Ovary (tissue), 10 donors: ENCODE measurements at places on chromosomes 12 and 14.
A peak's percentile ranks its signal among the peaks of the same experiment; 100 is the strongest.

GRCh38 chr14:76699939-76700590 is 61.2 kb upstream of the VASH1 start:
- H3K36me3 ChIP-seq = no peaks in the 10 kb centered on the region
- H3K27ac ChIP-seq = no peak overlapping the region
- H3K27me3 ChIP-seq = no peaks in the 10 kb centered on the region
- no peak for DNase-seq
- H3K4me1 ChIP-seq = peaks cover 6% of the 10 kb centered on the region

DNA sequence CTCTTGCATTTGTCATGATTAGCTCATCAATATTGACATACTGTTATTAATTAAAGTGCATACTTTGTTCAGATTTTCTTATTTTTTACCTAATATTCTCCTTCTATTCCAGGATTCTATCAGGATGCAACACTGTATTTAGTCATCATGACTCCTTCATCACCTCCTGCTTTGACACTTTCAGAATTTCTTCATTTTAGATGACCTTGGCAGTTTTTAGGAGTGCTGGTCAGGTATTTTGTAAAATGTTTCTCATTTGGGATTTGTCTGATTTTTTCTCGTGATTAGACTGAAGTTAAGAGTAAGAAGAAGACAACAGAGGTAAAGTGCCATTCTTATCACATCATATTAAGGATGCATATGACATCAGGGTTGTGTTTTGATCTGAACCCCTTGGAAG is 167.0 kb upstream of the FOXG1 start:
- no peaks in the 10 kb centered on the region for H3K4me1 ChIP-seq
- H3K27ac ChIP-seq = no peak overlapping the region
- no peak for DNase-seq
- no peaks in the 10 kb centered on the region for H3K27me3 ChIP-seq

- H3K27ac ChIP-seq = no peak overlapping the region
- no peak for DNase-seq
- no peaks in the 10 kb centered on the region for H3K36me3 ChIP-seq
Observed at GRCh38 chr12:2649201-2650030, 145.4 kb upstream of the FKBP4 start.

DNA sequence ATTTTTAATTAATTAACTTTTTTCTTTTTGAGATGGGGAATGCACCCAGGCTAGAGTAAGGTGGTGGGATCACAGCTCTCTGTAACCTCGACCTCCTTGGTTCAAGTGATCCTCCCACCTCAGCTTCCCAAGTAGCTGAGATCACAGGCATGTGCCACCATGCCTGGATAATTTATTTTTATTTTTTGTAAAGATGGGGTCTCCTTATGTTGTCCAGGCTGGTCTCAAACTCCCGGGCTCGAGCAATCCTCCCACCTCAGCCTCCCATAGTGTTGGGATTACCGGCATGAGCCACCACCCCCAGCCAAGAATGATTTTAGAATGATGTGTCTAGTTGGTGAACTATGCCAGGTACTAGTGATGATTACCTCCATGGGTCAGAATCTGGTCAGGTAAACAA is 6.6 kb upstream of the LRP10 start:
- no peaks in the 10 kb centered on the region for H3K27me3 ChIP-seq
- H3K36me3 ChIP-seq = no peaks in the 10 kb centered on the region
- H3K27ac ChIP-seq = no peak overlapping the region
- DNase-seq = no peak
- no peaks in the 10 kb centered on the region for H3K4me1 ChIP-seq

GRCh38 chr12:52976574-52977071 is 27.7 kb downstream of the KRT18 start:
- DNase-seq = no peak
- peaks cover 6% of the 10 kb centered on the region for H3K4me1 ChIP-seq
- no peak overlapping the region for H3K4me3 ChIP-seq
- no peak overlapping the region for H3K27ac ChIP-seq

GRCh38 chr14:68236582-68237458 is 417.2 kb downstream of the RAD51B start:
- peaks cover 10% of the 10 kb centered on the region for H3K4me1 ChIP-seq
- peak overlapping the region; percentile 22 for H3K27ac ChIP-seq
- H3K36me3 ChIP-seq = no peaks in the 10 kb centered on the region
- no peak for DNase-seq
- no peak overlapping the region for H3K4me3 ChIP-seq

GRCh38 chr12:2118481-2119255 is 65.9 kb downstream of the CACNA1C start:
- peaks cover 6% of the 10 kb centered on the region for H3K4me1 ChIP-seq
- DNase-seq = no peak
- no peaks in the 10 kb centered on the region for H3K36me3 ChIP-seq
- H3K27ac ChIP-seq = no peak overlapping the region
- no peak overlapping the region for H3K4me3 ChIP-seq

DNA sequence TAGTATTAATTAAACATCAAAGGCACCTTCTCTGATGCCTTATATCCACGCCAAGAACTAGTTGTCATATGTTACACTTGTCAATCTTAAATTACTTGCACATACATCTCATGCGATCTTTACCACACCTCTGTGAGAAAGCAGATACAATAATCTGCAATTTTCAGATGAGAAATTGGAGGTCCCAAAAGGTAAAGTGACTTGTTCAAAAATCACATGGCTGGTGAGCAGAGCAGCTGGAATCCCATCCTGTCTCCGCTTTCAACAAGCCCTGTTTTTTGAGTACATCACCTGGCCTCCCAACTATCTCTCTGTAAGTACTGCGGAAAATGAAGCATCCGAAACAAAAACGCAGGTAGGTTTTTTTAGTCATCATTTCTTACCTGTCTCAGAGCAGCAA is 203.4 kb upstream of the FOXN3 start:
- no peak overlapping the region for H3K27ac ChIP-seq
- H3K4me3 ChIP-seq = no peak overlapping the region
- no peaks in the 10 kb centered on the region for H3K27me3 ChIP-seq
- no peak for DNase-seq
- H3K4me1 ChIP-seq = peaks cover 12% of the 10 kb centered on the region
- H3K36me3 ChIP-seq = no peaks in the 10 kb centered on the region

- no peak for DNase-seq
- H3K4me1 ChIP-seq = peaks cover 3% of the 10 kb centered on the region
- H3K4me3 ChIP-seq = no peak overlapping the region
Observed at GRCh38 chr14:75254901-75255584, 23.6 kb upstream of the FOS start.

- H3K4me3 ChIP-seq = no peak overlapping the region
- no peak overlapping the region for H3K27ac ChIP-seq
- DNase-seq = no peak
- H3K36me3 ChIP-seq = no peaks in the 10 kb centered on the region
- no peaks in the 10 kb centered on the region for H3K27me3 ChIP-seq
Observed at GRCh38 chr12:9075138-9075535, 40.6 kb downstream of the A2M start.

DNA sequence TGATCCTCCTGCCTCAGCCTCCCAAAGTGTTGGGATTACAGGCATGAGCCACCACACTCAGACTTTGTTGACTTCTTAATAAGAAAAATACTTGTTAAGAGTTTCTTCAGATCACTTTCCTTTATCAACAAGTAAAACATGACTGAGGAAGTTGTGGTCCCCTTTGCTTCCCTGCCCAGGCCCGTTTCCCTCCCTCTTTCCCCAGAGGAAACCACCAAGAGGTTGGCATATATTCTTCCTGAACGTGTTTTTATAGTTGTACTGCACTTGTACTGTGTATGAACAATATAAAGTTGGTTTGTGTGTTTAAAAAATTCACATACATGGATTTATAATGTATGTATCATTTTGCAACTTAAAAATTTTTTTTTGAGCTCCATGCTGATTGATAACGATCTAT is 28.4 kb downstream of the PTPN11 start:
- no peak overlapping the region for H3K27ac ChIP-seq
- DNase-seq = no peak
- no peak overlapping the region for H3K4me3 ChIP-seq
- no peaks in the 10 kb centered on the region for H3K4me1 ChIP-seq
- no peaks in the 10 kb centered on the region for H3K36me3 ChIP-seq

GRCh38 chr14:64040044-64040443 is 187.2 kb downstream of the SYNE2 start:
- no peak overlapping the region for H3K4me3 ChIP-seq
- no peaks in the 10 kb centered on the region for H3K27me3 ChIP-seq
- no peaks in the 10 kb centered on the region for H3K36me3 ChIP-seq
- H3K27ac ChIP-seq = no peak overlapping the region
- H3K4me1 ChIP-seq = no peaks in the 10 kb centered on the region
- DNase-seq = no peak

DNA sequence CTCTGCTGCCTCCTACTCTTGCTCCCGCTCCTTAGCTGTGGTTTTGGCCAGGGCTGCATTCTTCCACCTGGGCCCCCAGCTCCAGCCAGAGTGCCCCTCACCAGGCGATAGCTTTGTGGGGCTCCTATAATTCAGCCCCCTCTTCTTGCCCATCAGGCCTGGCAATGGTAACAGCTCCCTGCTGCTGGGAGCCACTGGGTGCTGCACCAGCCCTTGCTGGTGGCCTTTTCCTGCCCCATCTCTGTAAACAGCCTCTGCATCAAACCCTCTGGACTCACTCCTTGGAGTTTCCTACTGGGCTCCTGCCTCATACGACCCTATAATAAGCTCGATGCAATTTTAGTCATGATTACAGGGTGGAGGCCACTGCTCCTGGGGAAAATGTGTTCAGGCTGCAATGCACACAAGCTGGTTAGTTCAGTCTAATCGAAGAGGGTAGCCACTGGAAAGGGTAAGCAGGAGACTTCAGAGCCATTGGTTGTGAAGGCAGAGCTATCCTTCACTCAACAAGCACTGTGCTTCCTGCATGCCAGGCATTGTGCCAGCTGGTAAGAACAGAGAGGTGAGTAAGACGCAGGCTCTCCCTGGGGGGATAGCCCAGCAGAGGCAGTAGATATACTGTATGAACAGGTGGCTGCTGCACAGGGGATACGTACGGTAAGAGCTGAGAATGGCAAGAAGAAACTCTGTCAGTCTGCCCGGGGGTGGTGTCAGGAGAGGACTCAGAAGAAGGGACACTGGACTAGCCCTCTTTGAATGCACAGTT is 24.7 kb downstream of the CLMN start:
- no peaks in the 10 kb centered on the region for H3K36me3 ChIP-seq
- H3K4me1 ChIP-seq = no peaks in the 10 kb centered on the region
- no peak for DNase-seq
- no peaks in the 10 kb centered on the region for H3K27me3 ChIP-seq
- H3K4me3 ChIP-seq = no peak overlapping the region

- no peaks in the 10 kb centered on the region for H3K36me3 ChIP-seq
- no peaks in the 10 kb centered on the region for H3K27me3 ChIP-seq
- no peak overlapping the region for H3K4me3 ChIP-seq
- H3K4me1 ChIP-seq = peaks cover 25% of the 10 kb centered on the region
- no peak for DNase-seq
- no peak overlapping the region for H3K27ac ChIP-seq
Observed at GRCh38 chr14:68241862-68242487, 422.4 kb downstream of the RAD51B start.

DNA sequence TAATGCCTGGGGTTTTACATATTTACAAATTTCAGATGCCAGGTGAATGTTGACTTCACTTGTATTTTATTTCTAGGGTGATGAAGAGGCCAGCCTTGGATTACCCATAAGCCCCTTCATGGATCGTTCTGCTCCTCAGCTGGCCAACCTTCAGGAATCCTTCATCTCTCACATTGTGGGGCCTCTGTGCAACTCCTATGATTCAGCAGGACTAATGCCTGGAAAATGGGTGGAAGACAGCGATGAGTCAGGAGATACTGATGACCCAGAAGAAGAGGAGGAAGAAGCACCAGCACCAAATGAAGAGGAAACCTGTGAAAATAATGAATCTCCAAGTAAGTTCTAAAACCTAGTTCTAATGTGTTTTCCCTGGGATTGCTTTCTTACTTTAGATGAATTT is 41.3 kb upstream of the SLCO1C1 start:
- no peak overlapping the region for H3K27ac ChIP-seq
- H3K27me3 ChIP-seq = no peaks in the 10 kb centered on the region
- H3K4me3 ChIP-seq = no peak overlapping the region
- DNase-seq = no peak
- H3K4me1 ChIP-seq = no peaks in the 10 kb centered on the region

DNA sequence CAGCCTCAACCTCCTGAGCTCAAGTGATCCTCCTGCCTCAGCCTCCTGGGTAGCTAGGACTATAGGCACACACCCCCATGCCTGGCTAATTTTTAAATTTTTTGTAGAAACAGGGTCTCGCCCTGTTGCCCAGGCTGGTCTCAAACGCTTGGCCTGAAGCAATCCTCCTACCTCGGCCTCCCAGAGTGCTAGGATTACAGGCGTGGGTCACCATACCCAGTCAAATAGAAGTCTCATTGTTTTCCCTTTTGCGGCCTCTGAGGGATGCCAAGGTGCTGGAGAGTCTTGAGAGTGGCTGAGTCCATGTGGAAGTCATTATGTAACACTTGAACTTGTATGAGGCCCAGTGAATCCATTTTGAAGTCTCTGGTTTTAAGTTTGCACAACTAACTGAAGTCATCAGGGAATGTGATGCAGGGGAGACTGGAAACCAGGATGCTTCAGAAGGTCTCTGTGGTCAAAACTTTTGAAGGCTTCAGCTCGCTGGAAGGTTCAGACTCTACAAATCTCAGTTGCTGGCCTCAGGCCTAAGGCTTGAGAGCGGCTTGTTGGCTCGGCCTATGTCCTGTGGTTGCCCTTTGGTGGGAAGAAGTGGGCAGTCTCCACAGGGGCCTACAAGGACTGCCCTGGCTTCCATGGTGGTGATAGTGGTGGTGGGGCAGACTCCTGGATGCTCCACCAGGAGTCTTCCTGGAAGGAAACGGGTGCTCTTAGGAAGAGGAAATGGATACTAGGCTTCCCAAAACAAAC is 29.2 kb downstream of the GALNT16 start:
- H3K27me3 ChIP-seq = no peaks in the 10 kb centered on the region
- no peaks in the 10 kb centered on the region for H3K36me3 ChIP-seq
- no peak for DNase-seq
- H3K4me1 ChIP-seq = peaks cover 10% of the 10 kb centered on the region

GRCh38 chr12:76568888-76569551 is 9.4 kb upstream of the OSBPL8 start:
- H3K27me3 ChIP-seq = no peaks in the 10 kb centered on the region
- no peak for DNase-seq
- no peak overlapping the region for H3K4me3 ChIP-seq
- H3K36me3 ChIP-seq = no peaks in the 10 kb centered on the region
- no peak overlapping the region for H3K27ac ChIP-seq

GRCh38 chr12:82124711-82125380 is 233.3 kb downstream of the CCDC59 start:
- H3K4me3 ChIP-seq = no peak overlapping the region
- H3K27me3 ChIP-seq = no peaks in the 10 kb centered on the region
- DNase-seq = no peak
- no peaks in the 10 kb centered on the region for H3K36me3 ChIP-seq
- no peak overlapping the region for H3K27ac ChIP-seq
- H3K4me1 ChIP-seq = no peaks in the 10 kb centered on the region
